Gastroesophageal sphincter (tissue), 4 donors: ENCODE measurements at places on chromosomes 3 and 15. TPM values are rescaled to one million over a fixed set of nuclear protein-coding genes. Genes with fewer than 3 reads are reported as not detected.

DNA sequence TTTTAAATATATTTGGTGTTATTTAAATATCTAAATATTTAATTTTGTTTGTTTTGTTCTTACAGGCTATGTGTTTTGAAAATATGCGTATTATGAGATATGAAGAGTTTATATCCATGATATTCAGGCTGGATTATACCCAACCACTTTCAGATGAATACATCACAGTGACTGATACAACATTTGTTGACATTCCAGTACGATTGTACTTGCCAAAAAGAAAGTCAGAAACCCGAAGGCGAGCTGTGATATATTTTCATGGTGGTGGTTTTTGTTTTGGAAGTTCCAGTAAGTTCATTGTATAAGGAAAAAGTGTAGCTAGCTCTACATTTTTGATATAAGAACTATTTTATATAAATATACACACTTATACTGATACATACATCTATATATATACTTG lies 6.9 kb downstream of the AADACL2 start:
- no peak for ATAC-seq

DNA sequence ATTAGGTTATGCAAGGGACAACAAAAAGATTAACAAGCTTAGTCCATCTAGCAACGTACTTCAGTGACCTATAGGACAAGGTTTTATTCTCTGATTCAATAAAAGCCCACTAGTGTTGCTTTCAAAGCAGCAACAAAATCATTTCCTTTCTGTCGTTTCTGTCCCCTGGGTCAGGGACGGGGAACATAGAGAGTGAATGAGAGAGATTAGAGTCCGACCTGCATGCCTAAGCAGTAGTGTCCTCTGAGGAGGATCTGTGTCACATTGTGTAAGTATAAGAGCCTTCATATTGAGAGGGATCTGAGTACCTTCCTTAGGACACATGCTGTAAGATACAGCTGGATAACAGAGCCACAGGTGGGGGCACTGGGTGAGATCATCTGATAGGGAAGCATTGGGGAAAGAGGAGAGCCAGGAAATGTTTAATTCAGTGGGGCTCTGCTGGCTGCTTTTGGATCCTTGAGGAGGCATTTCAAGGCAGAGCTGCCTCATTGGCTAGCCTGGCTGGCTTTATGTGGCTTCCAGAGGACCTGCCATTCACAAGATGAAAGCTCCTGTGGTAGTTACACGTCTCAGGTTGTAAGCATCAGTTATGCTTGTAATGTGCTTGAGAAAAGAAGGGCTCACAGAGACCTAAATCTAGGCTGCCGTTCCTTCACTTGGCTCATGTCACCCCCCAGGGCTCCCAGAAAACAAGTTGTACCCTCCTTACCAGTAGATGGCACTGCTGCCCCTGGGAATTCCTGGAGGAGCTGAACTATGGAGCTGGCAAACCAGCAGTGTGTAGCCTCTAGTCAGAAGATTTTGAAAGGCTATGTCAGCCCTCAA lies 2.7 kb downstream of the TMEM108 start:
- ATAC-seq, result peak; percentile 69

DNA sequence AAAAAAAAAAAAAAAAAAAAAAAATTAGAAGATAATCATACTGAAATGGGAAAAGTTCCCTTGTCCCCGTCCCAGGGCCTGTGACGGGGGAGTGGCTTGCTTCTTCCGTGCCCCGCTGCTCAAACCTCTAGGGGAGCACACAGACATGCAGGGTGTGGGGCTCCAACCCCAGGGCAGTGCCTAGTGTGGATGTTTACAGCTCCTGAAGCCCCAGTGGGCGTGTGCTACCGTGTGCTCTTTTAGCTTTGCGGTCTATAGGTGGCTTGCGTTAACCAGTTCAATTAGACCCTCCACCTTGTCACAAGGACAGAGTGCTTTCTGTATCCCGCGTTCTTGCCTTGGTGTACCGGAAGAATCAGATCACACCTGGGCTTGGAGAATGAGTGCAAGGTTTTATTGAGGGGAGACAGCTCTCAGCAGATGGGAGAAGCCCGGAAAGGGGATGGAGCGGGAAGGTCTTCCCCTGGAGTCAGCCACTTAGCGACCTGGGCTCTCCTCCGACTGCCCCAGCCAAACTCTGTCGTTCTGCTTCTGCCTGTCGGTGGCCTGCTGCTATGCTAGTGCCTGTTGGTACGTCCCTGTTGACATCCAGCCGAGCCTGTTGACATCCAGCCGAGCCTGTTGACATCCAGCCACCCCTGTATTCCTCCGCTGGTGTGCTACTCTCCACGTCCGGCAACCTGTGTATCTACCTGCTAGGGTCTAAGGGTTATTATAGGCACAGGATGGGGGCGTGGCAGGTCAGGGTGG lies 569.8 kb downstream of the VGLL3 start:
- ATAC-seq, result no peak

GRCh38 chr15:43771816-43772215 lies 5.0 kb downstream of the ELL3 start:
- ATAC-seq, result peak; percentile 38

GRCh38 chr3:108295421-108296175 lies 750 bp upstream of the HHLA2 start:
- ATAC-seq, result no peak

DNA sequence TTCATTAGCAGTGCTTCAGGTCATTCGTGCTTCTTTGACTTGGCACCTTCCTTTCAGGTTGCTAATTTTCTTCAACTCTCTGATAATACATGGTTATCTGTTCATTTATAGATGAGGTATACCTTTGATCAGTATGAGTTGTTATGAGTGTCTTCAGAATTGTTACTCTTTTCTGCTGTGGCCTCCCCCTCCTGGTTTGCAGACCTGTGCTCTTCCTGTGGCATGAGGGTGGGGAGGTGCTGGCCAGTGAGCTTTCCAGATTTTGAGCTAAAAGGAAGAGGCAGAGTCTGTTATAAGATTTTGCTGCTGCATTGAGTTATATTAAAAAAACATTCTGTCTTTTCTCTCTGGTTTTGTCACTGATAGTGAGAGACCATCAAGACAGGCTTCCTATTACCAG lies 30.8 kb upstream of the GOLGA6L9 start:
- no peak for ATAC-seq

DNA sequence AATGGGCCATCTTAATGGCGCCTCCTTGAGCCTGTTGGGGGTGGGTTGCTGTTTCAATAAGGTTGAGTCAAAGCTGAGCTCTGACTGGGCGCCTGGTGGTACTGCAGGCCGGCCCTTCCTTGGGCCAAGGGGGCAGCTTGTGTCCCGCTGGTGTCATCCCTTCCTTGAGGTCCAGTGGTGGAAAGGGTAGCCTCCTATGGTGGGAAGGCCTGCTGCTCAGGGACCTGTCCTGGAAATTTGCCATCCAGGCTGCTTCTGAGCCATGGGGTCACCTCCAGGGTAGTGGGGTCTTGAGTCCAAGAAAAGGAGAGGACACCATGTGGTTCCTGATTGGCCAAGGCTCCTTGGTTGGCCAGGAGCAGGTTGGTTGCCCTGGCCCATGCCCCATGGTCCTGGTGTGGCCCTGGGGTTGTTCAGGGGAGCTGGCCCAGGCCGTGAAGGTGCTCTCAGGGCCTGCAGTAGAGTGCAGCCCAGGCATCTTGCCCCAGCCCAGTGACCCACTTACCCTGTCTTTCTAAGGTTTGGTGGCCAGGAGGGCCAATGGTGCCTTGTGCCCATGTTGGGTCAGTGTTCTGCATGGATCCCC lies 188.7 kb downstream of the UBE3A start:
- ATAC-seq, result no peak

The PARP14 gene
- total RNA-seq, result 41.3 TPM

The RTP3 gene
- not detected for total RNA-seq

The NANOGP8 gene
- not detected for total RNA-seq

The SHC4 gene
- total RNA-seq, result 1.4 TPM
